ENCODE measurements at places on chromosomes 7 and 10. TPM values are rescaled to one million over a fixed set of nuclear protein-coding genes. Genes with fewer than 3 reads are reported as not detected.

The KDM7A gene
- total RNA-seq, result 11.4 TPM

The NCAPG2 gene
- total RNA-seq, result 96.8 TPM

The GHRHR gene
- total RNA-seq, result 4.0 TPM

The TMEM178B gene
- 22.3 TPM for total RNA-seq

The CD36 gene
- 1.4 TPM for total RNA-seq

The GNAI1 gene
- total RNA-seq, result 26.7 TPM

- no peak overlapping the region for H3K27ac ChIP-seq
- H3K36me3 ChIP-seq, result no peaks in the 10 kb centered on the region
- no peak for DNase-seq
- H3K27me3 ChIP-seq, result no peaks in the 10 kb centered on the region
- peaks cover 2% of the 10 kb centered on the region for H3K4me1 ChIP-seq
- no peak overlapping the region for H3K4me3 ChIP-seq
These were observed 514.3 kb upstream of the ADARB2 start for GRCh38 chr10:2251631-2252030.

DNA sequence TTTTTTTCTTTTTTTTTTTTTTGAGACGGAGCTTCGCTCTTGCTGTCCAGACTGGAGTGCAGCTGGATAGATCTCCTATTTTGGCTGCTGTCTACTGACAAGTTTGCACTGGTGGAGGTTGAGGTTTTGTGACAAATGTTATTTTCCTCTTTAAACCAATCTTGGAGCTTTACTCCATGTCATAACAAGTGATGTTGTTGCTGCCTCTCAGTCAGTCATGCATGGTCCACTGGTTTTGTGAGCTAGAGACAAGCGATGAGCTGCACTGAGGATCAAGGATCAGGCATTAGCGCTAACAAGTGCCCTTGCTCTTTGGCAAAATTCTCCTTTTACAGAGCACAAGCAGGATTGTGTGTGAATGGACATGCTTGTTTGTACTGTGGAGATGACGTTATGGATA, 805 bp upstream of the WDFY4 start:
- H3K27ac ChIP-seq, result no peak overlapping the region
- H3K4me1 ChIP-seq, result no peaks in the 10 kb centered on the region
- no peak overlapping the region for H3K4me3 ChIP-seq

DNA sequence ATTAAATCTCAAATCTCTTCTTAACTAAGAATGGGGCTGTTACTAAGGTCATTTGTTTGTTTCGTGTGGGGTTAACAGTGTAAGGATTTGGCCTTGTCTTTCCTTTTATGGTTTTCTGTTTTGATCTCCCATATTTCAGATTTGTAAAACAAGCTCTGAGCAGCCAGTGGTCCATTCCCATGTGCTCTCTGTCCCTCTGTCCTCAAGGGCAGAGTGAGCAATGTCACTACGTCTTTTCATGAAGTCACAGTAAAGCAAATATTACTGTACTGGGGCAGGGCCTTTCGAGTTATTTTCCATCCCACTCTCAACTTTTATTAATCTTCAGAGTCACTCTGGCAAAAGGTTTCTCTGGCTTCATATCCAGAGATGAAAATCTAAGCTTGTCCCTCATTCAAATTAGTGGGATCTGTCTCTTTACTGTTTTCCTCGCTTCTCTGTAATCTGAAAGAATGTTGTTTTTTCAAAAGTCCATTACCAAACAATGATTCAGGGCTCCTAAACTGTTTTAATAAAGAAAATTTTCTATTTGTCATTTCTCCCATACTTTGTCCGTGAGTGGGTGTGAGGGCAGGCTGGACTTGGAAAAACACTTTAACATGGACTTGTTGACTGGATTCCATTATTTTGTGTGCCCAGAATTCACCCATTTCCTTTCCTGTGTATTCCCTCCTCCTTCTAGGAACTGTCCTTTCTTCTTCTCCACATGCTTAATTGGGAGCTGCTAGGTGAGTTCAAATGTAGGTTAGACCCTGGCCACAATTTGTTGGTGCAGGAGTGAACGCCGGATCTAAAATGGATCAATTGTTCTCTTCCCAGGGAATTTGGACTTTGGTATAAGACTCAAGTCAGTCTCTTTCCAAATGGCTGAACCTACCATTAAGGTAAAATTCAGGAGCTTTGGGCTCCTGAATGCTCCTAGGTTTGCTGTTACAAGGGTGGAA, 42.1 kb upstream of the NAMPT start:
- no peak for DNase-seq
- H3K4me1 ChIP-seq, result no peaks in the 10 kb centered on the region
- peaks cover 4% of the 10 kb centered on the region for H3K27me3 ChIP-seq
- no peak overlapping the region for H3K27ac ChIP-seq
- H3K4me3 ChIP-seq, result no peak overlapping the region

- H3K27me3 ChIP-seq, result peaks cover 7% of the 10 kb centered on the region
- H3K4me3 ChIP-seq, result no peak overlapping the region
- peaks cover 8% of the 10 kb centered on the region for H3K36me3 ChIP-seq
- DNase-seq, result no peak
These were observed 6.7 kb downstream of the TMEM72 start for GRCh38 chr10:44917848-44918247.

DNA sequence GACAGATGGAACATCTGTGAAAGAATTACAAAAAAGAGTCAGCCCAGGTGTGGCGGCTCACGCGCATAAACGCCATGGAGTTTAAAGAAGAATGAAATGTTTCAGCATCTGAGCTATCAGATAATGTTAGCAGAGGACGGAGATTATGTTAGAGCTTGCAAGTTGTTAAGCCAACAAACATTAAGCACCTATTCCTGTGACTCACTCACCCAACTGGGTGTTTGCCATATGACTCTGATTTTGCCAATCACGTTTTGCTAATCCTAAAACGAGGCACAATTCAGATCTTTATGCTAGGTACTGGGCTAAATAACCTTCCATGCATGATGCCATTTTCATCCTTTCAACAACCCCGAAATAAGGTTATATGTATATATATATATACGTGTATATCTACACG, 29.0 kb upstream of the CCNY start:
- no peak for DNase-seq
- no peak overlapping the region for H3K4me3 ChIP-seq
- no peak overlapping the region for H3K27ac ChIP-seq

DNA sequence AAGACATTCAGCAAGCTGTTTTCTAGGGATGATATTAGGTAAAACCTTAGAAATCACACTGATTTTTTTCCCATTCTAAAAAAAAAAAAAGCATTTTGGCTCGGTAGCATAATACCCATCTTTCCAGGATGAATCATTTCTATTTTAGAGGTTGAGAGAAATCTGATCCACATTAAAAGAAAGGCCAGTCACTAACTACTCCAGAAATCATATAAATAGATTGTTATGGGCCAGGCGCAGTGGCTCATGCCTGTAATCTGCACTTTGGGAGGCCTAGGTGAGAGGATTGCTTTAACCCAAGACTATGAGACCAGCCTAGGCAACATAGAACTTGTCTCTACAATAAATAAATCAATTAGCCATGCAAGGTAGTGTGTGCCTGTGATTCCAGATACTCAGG, 164.3 kb downstream of the BAMBI start:
- no peak overlapping the region for H3K4me3 ChIP-seq
- no peaks in the 10 kb centered on the region for H3K36me3 ChIP-seq
- no peak for DNase-seq
- no peaks in the 10 kb centered on the region for H3K27me3 ChIP-seq
- 0 out of 2 replicates have a peak, but pooled peaks cover 3% of the 10 kb centered on the region for H3K4me1 ChIP-seq
- H3K27ac ChIP-seq, result no peak overlapping the region

DNA sequence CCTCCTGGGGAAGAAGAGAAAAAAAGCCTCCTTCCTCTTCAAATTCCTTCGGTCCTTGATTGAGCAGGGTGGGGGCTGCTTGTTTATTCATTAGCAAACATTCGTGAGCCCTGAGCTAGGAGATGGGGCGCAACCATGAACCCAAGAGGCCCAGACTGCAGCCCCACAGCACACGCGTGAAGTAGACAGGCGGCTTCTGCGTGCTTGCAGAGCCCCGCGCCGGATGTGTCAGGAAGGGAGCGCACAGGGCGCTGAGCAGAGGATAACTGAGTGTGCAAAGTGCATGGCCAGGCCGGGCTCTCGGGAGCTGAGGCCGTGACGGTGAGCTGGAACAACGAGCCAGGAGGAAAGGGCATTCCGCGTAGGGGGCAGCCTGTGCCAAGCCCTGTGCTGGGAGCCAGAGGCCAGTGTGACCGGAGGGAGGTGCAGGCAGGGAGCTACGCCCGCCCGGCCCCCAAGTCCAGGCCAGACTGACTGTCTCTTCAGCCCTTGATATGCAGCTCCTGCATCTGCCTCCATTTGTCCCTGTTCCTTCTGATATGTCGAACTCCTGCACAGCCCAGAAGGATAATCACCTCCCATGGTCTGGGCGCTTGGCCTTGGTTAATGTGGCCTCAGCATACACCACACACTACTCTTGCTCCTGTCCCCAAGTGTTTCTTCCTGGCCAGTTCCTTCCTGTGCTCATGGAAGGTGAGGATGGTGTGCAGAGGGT, 4.6 kb downstream of the FOXL3 start:
- no peaks in the 10 kb centered on the region for H3K4me1 ChIP-seq
- peaks cover 34% of the 10 kb centered on the region for H3K27me3 ChIP-seq
- no peak for DNase-seq
- no peaks in the 10 kb centered on the region for H3K36me3 ChIP-seq
- H3K4me3 ChIP-seq, result no peak overlapping the region
- no peak overlapping the region for H3K27ac ChIP-seq

- peaks cover 72% of the 10 kb centered on the region for H3K4me1 ChIP-seq
- H3K27ac ChIP-seq, result peak overlapping the region; percentile 23
- no peaks in the 10 kb centered on the region for H3K27me3 ChIP-seq
- H3K36me3 ChIP-seq, result no peaks in the 10 kb centered on the region
These were observed 17.5 kb downstream of the AHR start for GRCh38 chr7:17315974-17316373.

- peaks cover 2% of the 10 kb centered on the region for H3K27me3 ChIP-seq
- no peak for DNase-seq
- H3K4me3 ChIP-seq, result no peak overlapping the region
- H3K4me1 ChIP-seq, result peaks cover 17% of the 10 kb centered on the region
These were observed 123.9 kb upstream of the CDK13 start for GRCh38 chr7:39826166-39826565.

- H3K27me3 ChIP-seq, result peaks cover 34% of the 10 kb centered on the region
- peak overlapping the region; percentile 93 for H3K4me3 ChIP-seq
- peaks cover 45% of the 10 kb centered on the region for H3K4me1 ChIP-seq
- H3K36me3 ChIP-seq, result peaks cover 2% of the 10 kb centered on the region
- DNase-seq, result no peak
These were observed 1.3 kb downstream of the PDZD8 start for GRCh38 chr10:117373823-117374505.

DNA sequence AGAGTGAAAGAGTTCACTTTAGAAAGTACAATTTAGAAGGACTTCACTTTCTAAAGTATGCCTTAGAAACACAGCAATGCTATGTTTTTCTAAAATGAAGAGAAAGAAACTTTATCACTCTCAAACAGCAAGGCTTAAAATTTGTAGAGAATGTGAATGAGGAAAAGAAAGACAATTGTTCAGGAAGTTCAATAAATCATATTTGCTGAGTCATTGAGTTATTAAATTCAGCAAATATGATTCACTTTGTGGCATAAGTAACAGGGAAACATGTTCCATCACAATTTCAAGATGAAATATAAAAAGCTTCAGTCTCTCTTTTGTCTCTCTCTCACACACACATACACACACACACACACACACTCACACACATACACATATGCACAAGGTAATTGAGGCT, 187.9 kb downstream of the PCDH15 start:
- no peaks in the 10 kb centered on the region for H3K36me3 ChIP-seq
- peaks cover 11% of the 10 kb centered on the region for H3K4me1 ChIP-seq
- no peak for DNase-seq
- H3K27ac ChIP-seq, result 0 out of 2 replicates have a peak overlapping the region, but pooled peaks have one; percentile 35
- no peak overlapping the region for H3K4me3 ChIP-seq
- H3K27me3 ChIP-seq, result no peaks in the 10 kb centered on the region

GRCh38 chr10:119502618-119503155, 39.8 kb downstream of the RGS10 start:
- no peak for DNase-seq
- no peaks in the 10 kb centered on the region for H3K27me3 ChIP-seq
- no peak overlapping the region for H3K4me3 ChIP-seq
- 0 out of 2 replicates have a peak, but pooled peaks cover 2% of the 10 kb centered on the region for H3K4me1 ChIP-seq
- no peaks in the 10 kb centered on the region for H3K36me3 ChIP-seq

DNA sequence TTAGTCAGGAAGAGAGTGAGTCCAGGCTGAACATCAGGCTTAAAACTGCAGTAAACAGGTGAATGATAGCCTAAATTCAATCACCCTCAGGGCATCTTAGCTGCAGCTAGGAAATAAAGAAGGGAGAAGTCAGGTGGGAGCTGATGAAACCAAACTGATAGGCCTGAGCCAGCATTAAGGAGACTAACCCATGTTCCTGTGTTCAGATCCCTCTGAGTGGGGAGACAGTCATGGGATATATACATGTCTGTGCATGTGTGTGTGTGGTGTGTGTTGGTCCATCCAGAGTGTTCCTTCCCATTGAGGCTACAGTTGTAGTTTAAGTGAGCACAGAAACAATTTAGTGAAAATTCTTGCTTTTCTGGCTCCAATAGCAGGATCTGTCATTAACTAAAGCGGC, 480.9 kb downstream of the PHTF2 start:
- H3K27me3 ChIP-seq, result no peaks in the 10 kb centered on the region
- H3K36me3 ChIP-seq, result no peaks in the 10 kb centered on the region
- no peak overlapping the region for H3K4me3 ChIP-seq
- DNase-seq, result no peak
- peaks cover 24% of the 10 kb centered on the region for H3K4me1 ChIP-seq

DNA sequence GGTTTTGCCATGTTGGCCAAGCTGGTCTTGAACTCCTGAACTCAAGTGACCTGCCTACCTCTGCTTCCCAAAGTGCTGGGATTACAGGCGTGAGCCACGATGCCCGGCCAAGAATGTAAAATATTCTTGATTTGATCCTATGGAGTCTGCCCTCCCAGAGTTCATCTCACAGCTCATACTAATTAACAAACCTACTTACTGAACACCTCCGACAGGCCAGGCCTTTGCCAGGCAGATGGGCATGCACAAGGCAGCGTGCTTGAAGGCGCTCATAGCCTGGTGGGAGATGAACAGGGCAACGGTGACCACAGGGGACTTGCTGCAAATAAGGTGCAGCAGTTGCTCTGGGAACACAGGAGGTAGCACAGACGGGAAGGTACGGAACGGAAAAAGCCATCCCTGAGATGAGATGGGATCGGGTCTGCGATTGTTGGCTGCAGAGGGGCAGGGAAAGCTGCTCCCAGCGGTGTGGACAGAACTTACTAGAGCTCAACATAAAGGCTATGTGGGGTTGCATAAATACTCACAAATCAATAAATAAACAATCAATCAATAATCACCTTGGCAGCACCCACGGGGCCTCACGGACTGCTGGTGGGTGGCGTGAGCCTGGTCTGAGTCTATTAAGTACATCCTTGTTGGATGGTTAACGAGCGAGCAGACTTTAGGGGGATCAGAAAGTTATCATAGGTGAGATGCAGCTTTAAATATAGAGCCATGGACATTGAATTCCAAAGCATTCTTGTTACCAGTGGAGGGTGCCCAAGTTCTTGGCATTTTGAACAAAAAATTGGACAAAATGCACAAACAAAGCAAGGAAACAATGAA, 4.7 kb downstream of the ACBD7 start:
- H3K36me3 ChIP-seq, result peaks cover 2% of the 10 kb centered on the region
- peaks cover 3% of the 10 kb centered on the region for H3K27me3 ChIP-seq
- peak overlapping the region; percentile 65 for H3K27ac ChIP-seq
- H3K4me3 ChIP-seq, result no peak overlapping the region
- H3K4me1 ChIP-seq, result peaks cover 16% of the 10 kb centered on the region
- no peak for DNase-seq

- H3K27ac ChIP-seq, result no peak overlapping the region
- peaks cover 2% of the 10 kb centered on the region for H3K27me3 ChIP-seq
- no peak overlapping the region for H3K4me3 ChIP-seq
- DNase-seq, result no peak
- H3K36me3 ChIP-seq, result no peaks in the 10 kb centered on the region
These were observed 59.6 kb upstream of the LYZL1 start for GRCh38 chr10:29229258-29229705.

GRCh38 chr7:158396982-158397862, 190.4 kb downstream of the PTPRN2 start:
- DNase-seq, result no peak
- peaks cover 7% of the 10 kb centered on the region for H3K36me3 ChIP-seq
- H3K4me1 ChIP-seq, result peaks cover 34% of the 10 kb centered on the region
- peak overlapping the region; percentile 42 for H3K27ac ChIP-seq
- no peak overlapping the region for H3K4me3 ChIP-seq
